ENCODE measurements at places on chromosomes 3 and 15.

DNA sequence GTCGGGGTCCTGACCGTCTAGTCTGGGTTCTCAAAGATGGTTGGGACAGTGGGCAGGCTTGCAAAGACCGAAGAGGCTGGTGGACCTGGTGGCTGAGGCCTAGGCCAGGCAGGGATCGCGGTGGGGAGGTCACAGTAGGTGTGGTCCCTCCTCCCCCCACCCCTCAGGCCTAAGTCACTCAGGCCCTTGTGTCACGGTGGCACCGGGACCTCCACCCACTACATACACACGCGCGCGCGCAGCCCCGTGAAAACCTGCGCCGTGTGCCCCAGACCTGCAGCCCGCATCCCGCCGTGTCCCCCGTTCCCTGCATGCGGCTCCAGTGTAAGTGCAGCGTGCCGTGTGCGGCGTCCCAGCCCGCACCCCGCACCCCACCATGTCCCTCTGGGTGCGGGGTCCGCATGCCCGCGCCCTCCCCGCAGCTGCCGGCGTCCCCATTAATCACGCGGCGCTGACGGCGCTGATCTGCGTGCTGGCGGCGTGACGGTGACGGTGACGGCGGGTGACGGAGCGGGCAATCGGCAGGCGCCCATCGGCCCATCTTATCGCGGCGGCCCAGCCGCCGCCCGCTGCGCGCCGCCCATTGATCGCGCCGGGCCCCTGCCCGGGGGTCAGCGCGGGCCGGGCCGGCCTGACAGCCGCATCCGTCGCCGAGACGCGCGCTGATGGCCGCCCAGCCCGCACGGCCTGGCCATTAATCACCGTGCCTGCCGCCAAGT, 24.4 kb downstream of the SEC61A1 start:
- no peak overlapping the region for H3K27ac ChIP-seq
- H3K27me3 ChIP-seq: no peaks in the 10 kb centered on the region
- peaks cover 30% of the 10 kb centered on the region for H3K4me1 ChIP-seq
- peaks cover 25% of the 10 kb centered on the region for H3K36me3 ChIP-seq
- peak overlapping the region; percentile 53 for H3K4me3 ChIP-seq

DNA sequence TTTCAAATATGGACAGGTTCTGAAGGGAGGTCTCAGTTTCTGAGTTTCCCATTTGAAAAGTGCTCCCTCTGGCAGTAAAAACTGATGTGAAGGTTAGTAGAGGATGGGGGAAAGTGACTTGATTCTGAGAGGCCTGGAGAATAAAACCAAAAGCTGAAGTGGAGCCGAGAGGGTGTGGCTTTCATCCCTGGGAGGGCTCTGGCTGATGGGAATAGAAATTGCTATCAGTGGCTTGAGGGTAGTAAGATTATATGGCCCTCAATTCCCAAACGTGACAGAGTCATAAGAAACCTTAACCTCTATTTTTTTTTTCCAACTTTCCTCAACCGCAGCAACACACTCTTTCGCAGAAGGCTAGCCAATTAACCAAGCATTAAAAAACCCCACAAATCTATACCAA, 185.9 kb downstream of the MEIS2 start:
- no peak for DNase-seq
- no peak overlapping the region for H3K4me3 ChIP-seq
- peaks cover 19% of the 10 kb centered on the region for H3K4me1 ChIP-seq
- H3K36me3 ChIP-seq: no peaks in the 10 kb centered on the region
- H3K27me3 ChIP-seq: no peaks in the 10 kb centered on the region
- no peak overlapping the region for H3K27ac ChIP-seq

DNA sequence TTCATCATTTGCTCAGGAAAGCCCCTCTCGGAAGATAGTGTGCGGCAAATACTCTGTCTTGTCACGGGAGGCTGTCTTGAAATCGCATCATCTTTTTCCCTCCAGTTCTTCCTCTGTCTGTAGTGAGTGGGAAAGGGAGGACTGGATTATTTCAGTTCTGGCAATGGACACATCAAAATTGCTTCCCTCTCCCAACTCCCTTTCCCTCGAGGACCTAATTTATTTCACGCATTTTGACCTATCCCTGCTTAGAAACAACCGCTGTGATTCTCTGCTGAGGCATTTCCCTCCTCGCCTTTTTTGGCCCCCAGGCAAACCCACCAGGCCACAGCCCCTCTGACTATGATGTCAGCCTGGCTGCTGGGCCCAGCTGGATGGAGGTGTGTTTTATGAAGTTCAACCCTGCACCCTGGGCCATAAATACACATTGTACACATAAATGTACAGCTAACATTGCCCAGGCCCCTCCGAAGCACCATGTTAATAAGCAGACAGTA, 138.7 kb upstream of the LRTM1 start:
- no peak for DNase-seq
- H3K4me3 ChIP-seq: no peak overlapping the region
- no peaks in the 10 kb centered on the region for H3K36me3 ChIP-seq
- H3K27ac ChIP-seq: no peak overlapping the region
- H3K4me1 ChIP-seq: no peaks in the 10 kb centered on the region

DNA sequence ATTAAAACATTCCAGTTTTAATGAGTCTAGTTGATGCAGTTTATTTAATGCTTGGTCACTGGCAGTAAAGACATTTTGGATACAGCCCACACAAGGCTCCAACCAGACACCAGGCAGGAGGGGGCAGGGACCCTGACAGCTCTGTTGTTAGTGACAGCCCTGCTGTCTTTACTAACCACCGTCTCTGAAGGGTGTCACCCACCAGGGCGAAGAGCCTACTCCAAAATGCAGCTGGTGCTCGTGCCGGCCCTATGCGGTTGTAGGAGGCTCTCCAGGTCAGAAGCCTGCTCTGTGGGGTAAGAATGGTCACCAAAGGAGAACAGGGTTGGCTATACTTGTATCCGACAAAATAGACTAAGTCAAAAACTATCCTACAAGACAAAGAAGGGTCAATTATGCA, 132.2 kb downstream of the ATP10A start:
- no peak overlapping the region for H3K4me3 ChIP-seq
- no peak overlapping the region for H3K27ac ChIP-seq
- no peak for DNase-seq
- H3K27me3 ChIP-seq: no peaks in the 10 kb centered on the region
- H3K4me1 ChIP-seq: no peaks in the 10 kb centered on the region

- no peaks in the 10 kb centered on the region for H3K27me3 ChIP-seq
- no peak overlapping the region for H3K4me3 ChIP-seq
- no peak for DNase-seq
- H3K27ac ChIP-seq: no peak overlapping the region
- no peaks in the 10 kb centered on the region for H3K36me3 ChIP-seq
These were observed 352.5 kb downstream of the DIPK2A start for GRCh38 chr3:144324076-144324475.
